ENCODE measurements at places on chromosomes 6 and 20.

DNA sequence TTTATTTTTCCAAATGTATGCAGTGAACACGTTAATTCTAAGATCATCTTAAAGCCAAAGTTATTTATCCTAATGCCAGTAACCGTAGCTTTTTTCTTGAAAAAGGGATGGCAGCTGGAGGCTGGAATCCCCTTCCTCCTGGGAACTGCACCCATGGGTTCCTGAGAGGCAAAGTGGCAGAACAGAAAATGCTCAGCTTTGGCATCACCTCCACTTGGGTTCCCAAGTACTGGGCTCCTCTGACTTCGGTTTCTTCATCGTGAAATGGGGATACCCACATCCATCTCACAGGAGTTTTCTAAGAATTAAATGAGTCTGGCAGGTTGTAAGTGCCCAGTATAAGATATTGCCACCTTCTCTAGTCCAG, 6.2 kb upstream of the DDX43 start:
- DNase-seq = no peak

- no peak for DNase-seq
These were observed 257.1 kb upstream of the TAB2 start for GRCh38 chr6:149060300-149060984.

GRCh38 chr6:125246566-125246965, 55.2 kb downstream of the HDDC2 start:
- DNase-seq = no peak

DNA sequence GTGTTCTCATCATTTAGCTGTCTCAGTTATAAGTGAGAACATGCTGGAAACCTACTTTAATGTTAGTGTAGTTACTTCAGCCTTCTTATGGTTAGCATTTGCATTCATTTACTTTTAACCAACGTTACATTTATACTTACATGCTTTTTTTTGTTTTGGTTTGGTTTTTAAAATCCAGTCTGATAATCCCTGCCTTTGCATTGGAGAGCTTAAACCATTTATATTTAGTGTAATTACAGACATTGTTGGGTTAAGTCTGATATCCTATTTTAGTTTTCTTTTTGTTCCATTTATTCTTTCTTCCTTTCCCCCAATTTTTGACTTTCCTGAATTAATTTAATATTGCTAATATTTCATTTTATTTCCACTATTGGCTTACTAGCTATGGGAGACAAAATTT, 70.2 kb downstream of the AIG1 start:
- DNase-seq = no peak

GRCh38 chr6:155040154-155040553, 45.0 kb downstream of the TIAM2 start:
- DNase-seq = no peak

- no peak for DNase-seq
These were observed 88.2 kb upstream of the ATXN1 start for GRCh38 chr6:16849280-16849987.

DNA sequence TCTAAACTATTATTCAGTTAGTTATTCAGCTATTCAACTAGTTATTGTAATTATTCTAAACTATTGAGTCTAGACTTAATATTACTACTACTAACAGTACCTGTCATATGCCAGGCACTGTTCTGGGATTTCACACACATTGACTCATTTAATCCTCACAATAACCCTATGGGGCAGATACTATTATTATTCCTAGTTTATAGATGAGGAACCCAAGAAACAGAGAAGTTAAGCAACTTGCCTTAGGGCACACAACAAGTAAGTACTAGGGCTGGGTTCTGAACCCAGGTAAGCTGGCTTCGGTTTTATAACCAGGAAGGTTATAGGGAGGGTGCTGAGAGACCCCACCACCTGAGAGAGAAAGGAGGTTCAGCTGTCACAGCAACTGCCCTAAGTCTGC, 7.8 kb downstream of the TEAD3 start:
- DNase-seq = no peak

- no peak for DNase-seq
These were observed 172.6 kb downstream of the BMP2 start for GRCh38 chr20:6940048-6940447.

- peak; percentile 19 for DNase-seq
These were observed 42.4 kb upstream of the ADGRF4 start for GRCh38 chr6:47655719-47656595.

- DNase-seq = no peak
These were observed 839.4 kb downstream of the MAFB start for GRCh38 chr20:39849664-39850063.

DNA sequence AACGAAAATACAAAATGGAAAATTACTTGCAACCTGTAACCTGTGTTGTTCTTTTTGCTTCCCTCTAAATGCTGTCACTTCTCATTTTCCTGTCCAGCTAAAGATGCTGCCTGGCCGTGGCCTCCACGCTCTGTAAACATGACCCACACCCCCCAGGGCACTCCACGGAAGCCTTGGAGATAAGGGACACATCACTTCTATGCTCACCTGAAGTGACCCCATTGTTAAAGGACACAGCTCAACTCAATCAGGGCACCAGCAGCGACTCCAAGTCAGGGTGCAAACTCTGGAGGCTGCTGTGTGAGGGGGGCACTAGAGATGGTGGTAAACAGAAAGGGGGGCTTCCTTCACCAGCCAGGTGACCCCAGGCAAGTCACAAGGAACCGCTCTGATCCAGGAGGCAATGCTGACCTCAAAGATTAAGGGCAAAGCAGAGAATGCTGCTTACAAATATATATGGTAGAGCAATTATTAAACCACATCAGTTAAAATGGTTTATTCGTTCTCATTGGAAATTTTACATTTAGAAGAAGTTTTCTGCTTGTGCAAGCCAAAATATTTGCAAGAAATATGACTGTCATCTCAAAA, 13.2 kb downstream of the DIDO1 start:
- DNase-seq = no peak

DNA sequence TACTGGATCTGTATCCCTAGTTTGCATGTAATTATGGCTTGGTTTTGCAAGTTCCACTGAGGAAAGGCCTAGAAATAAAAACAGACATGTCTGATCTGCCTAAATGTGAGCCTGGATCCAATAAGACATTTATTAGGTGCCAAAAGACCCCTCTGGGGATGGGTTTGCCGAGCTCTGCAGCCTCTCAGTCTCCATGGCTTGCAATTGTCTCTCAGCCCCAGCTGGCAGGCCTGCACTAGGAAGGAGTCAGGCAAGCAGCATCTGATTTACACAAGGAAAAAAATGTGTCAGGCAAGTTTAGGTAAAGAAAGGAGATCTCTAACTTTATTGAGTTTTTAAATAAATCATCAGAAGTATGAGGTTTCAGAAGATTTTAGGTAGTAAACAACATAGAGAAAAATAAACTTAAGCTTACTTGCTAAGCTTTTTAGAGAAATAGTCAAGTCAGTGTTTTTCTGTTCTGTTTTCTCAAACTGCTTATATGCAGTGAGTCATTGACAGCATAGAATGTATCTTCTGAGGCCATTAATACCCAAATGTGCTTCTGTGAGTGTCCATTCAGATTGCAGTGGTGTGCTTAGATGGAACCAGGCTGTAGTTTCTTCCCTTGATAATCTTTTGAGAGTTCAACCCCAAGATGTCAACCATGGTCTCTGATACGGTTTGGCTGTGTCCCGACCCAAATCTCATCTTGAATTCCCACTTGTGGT, 121.0 kb downstream of the FHL5 start:
- no peak for DNase-seq

- no peak for DNase-seq
These were observed 136.9 kb downstream of the FOXO3 start for GRCh38 chr6:108697561-108698161.

- DNase-seq = no peak
These were observed 16.9 kb upstream of the PHIP start for GRCh38 chr6:79094938-79095337.

DNA sequence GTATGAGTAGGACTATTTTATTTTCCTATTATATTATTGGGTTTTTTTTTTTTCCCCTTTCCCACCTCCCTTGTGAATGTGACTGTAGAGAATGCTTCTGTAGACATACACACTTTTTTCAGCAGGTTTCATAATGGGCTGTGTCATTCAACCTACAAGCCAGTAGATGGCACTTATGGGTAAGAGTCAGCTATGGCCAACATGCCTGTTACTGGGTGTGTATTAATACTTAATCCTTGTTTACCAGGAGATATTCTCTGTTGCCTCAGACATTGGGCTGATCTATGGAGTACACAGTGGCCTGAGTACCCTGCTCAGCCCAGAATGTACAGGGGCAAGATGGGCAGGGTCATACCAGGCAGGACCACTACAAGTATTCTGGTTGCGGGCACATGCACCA, 382.5 kb downstream of the EPHA7 start:
- DNase-seq = no peak

DNA sequence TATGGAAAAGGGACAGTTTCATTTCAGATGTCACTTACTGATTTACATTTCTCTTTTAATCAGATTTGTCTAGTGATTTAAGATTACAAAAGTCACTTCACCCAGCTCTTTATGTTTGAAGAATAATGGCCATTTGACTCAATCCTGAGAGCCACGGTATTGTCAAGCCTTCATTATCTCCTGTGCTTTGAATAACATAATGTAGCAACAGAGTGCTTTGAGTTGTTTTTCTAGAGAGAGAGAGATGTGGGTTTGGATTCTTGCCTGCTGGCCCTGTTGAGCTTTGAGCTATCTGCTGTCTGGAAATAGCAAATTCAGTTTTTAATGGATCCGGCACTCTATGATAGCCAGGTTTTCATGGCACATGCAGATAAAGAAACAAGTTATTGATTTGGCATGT, 478.4 kb upstream of the SOX4 start:
- DNase-seq = no peak

Data from HCEC 1CT (cell line).